Thoracic aorta (tissue), 2 donors: ENCODE measurements at places on chromosomes 2 and 18. TPM values are rescaled to one million over a fixed set of nuclear protein-coding genes. Genes with fewer than 3 reads are reported as not detected.

INPP5D gene
- total RNA-seq, result 24.2 TPM

DSEL gene
- 38.5 TPM for total RNA-seq

GRCh38 chr2:29253-29652, 17.1 kb downstream of the FAM110C start:
- no peak overlapping the region for H3K4me3 ChIP-seq
- no peaks in the 10 kb centered on the region for H3K36me3 ChIP-seq
- no peaks in the 10 kb centered on the region for H3K4me1 ChIP-seq
- no peak for DNase-seq

GRCh38 chr18:67590571-67591141, 74.1 kb upstream of the DSEL start:
- H3K27ac ChIP-seq, result no peak overlapping the region
- H3K36me3 ChIP-seq, result no peaks in the 10 kb centered on the region
- H3K27me3 ChIP-seq, result no peaks in the 10 kb centered on the region
- no peaks in the 10 kb centered on the region for H3K4me1 ChIP-seq
- DNase-seq, result no peak

DNA sequence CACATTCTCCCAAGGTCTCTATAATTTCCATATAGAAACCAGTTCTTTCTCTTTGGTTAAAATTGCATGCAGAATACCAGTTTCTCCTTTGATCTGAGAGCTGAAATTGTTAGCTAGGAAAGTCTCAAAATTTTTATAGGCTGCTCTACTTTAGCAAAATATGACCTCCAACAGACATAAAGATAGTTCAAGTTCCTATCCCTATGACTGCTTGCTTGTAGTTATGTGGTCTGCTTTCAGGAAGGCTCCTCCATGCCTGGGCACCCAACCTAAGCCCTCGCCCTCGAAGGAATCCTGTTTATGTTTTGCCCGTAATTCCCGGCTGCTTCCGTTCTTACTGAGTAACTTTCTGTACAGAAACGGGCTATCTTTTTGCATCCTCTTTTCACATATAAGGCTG, 28.0 kb upstream of the LTBP1 start:
- H3K27ac ChIP-seq, result no peak overlapping the region
- H3K36me3 ChIP-seq, result no peaks in the 10 kb centered on the region
- DNase-seq, result no peak

GRCh38 chr2:231290321-231291015, 92.0 kb downstream of the ARMC9 start:
- no peak for DNase-seq
- H3K27ac ChIP-seq, result no peak overlapping the region
- H3K36me3 ChIP-seq, result peaks cover 32% of the 10 kb centered on the region
- no peaks in the 10 kb centered on the region for H3K4me1 ChIP-seq

- H3K36me3 ChIP-seq, result no peaks in the 10 kb centered on the region
- no peak overlapping the region for H3K27ac ChIP-seq
- no peaks in the 10 kb centered on the region for H3K4me1 ChIP-seq
- DNase-seq, result no peak
- no peak overlapping the region for H3K4me3 ChIP-seq
Observed at GRCh38 chr2:201918616-201919307, 112.4 kb downstream of the CDK15 start.

- no peak overlapping the region for H3K27ac ChIP-seq
- H3K4me3 ChIP-seq, result no peak overlapping the region
- H3K36me3 ChIP-seq, result no peaks in the 10 kb centered on the region
Observed at GRCh38 chr2:222535477-222535876, 111.1 kb downstream of the SGPP2 start.

TMEM163 gene
- 2.5 TPM for total RNA-seq

DNA sequence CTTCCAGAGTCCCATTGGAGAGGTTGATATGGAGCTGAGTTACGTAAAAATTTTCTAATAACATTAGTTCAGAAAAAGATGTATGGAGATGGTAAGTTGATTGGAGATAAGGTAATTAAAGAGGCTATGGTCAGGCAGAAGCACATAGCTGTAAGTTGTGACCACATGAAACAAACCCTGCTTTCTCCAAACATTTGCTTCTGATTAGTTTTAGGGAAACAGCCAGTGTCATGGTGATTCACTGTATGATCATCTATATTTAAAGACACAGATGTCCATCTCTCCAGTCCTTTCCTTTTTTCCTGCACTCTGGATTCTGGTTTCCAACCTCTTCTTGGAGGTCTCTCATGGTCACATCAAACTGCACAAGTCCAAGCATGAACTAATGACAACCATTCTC, 1550.8 kb upstream of the PIK3C3 start:
- H3K4me3 ChIP-seq, result no peak overlapping the region
- no peaks in the 10 kb centered on the region for H3K36me3 ChIP-seq
- H3K27me3 ChIP-seq, result no peaks in the 10 kb centered on the region
- no peak for DNase-seq
- no peak overlapping the region for H3K27ac ChIP-seq

GRHL1 gene
- 0.41 TPM for total RNA-seq

DNA sequence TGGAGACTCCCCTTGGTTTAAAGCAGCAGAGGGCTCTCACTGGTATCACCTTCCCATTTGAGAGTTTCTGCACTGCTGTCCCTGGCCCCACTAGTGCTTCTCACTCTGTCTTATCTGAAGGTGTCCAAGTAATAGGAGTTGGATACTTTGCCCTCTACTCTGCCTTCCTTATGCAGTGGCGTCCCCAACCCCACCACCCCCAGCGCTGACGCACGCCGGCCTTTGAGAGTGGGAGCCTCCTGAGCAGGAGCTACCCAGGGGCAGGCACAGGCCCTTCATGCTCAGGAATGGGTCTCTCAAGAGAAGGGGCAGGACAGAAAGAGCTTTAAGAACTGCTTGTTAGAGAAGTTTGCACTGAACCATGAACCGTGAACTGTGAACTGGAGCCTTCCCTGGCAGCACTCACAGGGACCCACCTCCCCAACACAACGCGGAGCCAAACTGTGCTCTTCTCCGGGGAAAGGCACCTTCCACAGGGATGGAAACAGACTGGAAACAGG, 3.3 kb downstream of the CIB4 start:
- peaks cover 12% of the 10 kb centered on the region for H3K4me1 ChIP-seq
- no peak overlapping the region for H3K27ac ChIP-seq
- DNase-seq, result no peak
- no peak overlapping the region for H3K4me3 ChIP-seq
- no peaks in the 10 kb centered on the region for H3K27me3 ChIP-seq
- no peaks in the 10 kb centered on the region for H3K36me3 ChIP-seq

DNA sequence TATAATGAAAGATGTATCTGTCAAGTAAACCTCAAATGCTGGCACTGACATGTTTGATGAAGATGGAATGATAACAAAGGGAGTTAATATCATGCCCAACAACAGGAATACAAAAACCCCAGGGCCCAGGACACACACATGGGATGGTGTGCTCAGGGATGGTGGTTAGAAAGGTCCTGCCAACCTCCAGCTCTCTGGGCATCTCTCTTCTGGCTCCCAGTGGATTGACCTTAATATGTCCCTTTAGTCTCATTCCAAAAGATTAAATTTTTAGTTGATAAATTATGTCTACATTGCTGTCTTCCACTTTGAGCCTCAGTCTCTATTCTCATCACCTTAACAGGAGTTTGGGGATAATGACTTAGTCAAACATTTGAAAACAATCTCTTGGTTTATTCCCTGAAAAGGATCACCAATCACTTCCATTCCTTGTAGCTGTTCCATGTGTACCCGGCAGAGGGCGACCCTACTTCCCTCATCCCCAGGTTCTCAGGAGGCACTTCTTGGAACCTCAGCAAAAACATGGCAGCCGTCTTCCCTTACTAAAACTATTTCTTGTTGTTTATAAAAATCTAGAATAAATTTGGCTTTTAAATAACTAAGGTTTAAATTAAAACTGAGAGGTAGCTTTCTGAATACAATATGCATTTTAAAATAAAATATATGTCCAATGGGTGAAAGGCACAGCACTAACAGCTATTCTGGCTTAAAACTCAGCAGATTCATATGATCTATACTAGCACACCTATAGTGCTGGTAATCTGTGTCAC, 29.6 kb downstream of the MCEE start:
- H3K4me1 ChIP-seq, result peaks cover 6% of the 10 kb centered on the region
- no peak overlapping the region for H3K4me3 ChIP-seq
- H3K27ac ChIP-seq, result no peak overlapping the region
